CD4-positive, alpha-beta memory T cell (primary cell): ENCODE measurements at places on chromosomes 5 and 9.

DNA sequence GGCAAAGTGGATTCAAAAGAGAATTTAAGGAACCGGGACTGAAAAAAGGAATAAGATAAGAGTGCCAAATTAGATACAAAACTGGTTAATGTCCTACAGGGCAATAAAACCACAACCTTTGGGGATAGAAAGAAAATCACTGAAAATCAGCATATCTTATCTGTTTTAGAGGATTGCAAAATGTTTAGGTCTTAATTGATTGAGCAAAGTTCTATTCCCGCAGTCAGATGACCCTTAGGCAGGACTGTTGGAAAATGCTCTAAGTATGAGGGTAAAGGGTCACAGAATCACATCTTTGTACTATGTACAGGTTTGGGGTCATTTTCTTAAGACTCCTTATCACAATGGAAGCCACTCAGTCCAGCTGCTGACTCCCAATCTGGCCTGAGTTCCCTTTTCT lies 129.0 kb downstream of the GABBR2 start:
- no peak for DNase-seq

DNA sequence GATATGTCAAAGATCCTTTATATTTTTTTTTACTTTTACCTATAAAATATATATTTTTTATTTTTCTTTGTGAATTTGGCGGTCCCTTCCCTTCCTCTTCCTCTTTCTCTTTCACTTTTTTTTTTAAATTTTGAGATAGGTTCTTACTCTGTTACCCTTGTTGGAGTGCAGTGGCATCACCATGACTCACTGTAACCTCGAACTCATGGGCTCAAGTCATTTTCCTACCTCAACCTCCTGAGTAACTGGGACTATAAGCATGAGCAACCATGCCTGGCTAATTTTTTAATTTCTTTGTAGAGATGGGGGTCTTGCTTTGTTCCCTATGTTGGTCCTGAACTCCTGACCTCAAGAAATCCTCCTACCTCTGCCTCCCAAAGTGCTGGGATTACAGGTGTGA lies 258.0 kb upstream of the CLINT1 start:
- no peak for DNase-seq

DNA sequence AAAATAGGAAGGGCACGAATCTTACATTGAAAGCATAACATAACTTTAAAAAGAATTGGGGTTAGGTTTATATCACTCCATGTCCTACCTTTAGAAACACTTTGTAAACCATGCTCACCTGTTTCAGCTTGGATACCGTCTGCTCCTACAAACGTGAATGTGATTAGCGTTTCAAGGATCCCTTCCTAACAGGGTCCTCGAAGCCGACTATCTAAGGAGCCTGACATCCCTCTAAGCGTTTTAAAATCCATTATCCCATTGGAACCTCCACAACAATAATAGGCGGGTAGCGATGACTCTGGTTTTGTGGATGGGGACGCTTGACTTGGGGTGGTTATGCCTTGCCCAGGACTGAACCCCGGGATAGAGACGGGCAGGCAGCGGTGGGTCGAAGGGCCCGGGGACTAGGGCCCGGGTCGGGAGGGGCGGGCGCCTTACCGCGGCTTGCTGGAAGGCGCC lies 937 bp downstream of the SVEP1 start:
- DNase-seq: no peak

- no peak for DNase-seq
Observed at GRCh38 chr5:132377738-132378137, 8.2 kb downstream of the SLC22A5 start.

- DNase-seq: no peak
Observed at GRCh38 chr5:128965011-128965637, at the start of gene SLC27A6. Gene SLC27A6, plus strand, starts transcription at chr5:128965488. Its CDS starts 650 bp downstream, at chr5:128966138.

GRCh38 chr5:33330426-33330825 lies 110.3 kb upstream of the TARS1 start:
- DNase-seq: no peak

DNA sequence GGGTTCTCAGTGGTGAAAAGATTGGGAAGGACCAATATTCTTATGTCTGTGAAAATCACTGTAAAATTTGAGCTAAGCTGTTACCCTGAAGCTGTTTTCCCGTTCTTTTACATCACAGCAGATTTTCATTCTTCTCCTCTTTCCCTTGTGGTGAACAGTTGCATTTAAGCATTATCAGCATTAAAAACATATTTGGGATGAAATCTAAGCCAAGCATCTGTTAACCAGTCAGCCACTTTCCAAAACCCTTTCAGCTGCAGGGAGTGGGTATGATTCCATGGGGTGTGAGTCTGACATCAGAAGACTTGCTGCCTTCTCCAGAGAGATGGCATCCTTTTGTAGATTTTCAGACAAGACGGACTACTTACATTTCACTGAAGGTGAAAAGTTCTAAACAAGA lies 97.2 kb downstream of the TRIO start:
- no peak for DNase-seq

- no peak for DNase-seq
Observed at GRCh38 chr9:100100146-100100667, 1.2 kb downstream of the INVS start.

DNA sequence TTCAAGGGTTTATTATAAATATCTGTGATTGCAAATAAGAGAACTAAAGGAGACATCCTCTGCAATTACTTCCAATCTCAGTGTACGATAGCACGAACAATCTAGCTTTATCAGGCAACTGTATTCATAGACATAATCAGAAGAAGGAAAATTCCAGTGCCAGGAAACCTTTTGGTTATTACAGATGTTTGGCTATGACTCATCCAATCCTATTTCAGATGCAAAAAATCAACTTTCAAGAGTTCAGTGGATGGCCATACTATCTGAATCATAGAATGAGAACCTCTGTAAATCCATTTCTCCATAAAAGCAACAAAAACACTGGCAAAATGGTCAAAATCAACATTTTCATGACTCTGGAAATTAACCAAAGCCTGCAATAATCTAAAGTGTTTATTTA lies 37.9 kb downstream of the GAS1 start:
- DNase-seq: no peak

- no peak for DNase-seq
Observed at GRCh38 chr5:113166852-113167366, 190.3 kb downstream of the DCP2 start.

DNA sequence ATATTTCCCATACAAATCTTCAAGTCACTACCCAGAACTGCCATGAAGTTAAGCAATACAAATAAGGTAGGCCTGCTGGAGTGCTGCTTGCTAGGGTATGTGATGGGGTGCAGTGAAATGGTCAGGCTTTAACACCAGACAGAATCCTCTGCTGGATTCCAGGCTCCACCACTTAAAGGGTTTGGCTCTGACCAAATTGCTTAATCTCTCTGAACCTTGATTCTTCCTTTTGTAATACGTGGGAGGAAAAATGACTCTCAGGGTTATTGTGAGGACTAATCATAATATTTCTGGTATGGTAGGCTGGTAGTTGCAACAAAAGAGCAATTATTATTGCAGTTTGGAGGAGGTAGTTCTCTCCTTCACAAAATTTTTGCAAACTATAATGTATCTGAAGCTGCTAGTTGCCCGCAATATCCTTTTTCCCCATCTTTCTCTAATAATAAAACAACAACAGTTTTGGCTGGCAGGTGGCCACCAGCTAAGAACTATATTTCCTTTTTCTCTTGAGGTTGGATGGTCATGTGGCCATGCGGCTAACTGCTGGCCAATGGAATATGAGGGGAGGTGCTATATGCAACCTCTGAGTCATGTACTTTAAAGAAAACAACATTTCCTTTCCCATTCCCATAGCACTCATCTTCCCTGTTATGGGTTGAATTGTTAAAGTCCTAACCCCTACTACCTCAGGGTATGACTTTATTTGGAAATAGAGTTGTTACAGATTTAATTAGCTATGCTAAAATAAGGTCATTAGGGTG lies 44.1 kb downstream of the CCL28 start:
- DNase-seq: no peak

GRCh38 chr5:14341571-14342230 lies 198.6 kb downstream of the TRIO start:
- no peak for DNase-seq

DNA sequence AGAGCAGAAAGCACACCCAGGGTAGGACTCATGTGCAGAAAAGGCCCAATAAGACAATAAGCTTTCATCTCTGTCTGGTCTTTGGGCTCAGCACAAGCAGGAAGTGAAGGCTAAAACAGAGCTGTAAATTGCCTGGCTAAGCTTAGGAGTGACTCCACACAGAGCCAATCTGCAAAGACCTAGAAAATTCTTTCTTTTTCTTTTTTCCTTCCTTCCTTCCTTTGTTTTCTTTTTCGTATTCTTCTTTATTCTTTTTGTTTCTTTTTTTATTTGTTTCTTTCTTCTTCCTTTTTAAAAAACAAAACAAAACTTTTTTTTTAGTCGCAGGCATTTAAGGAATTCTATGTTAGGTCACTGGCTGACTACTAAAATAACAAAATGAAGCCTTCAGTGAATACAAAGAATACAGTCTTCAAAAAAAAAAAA lies 12.2 kb downstream of the SLC35A4 start:
- DNase-seq: no peak

DNA sequence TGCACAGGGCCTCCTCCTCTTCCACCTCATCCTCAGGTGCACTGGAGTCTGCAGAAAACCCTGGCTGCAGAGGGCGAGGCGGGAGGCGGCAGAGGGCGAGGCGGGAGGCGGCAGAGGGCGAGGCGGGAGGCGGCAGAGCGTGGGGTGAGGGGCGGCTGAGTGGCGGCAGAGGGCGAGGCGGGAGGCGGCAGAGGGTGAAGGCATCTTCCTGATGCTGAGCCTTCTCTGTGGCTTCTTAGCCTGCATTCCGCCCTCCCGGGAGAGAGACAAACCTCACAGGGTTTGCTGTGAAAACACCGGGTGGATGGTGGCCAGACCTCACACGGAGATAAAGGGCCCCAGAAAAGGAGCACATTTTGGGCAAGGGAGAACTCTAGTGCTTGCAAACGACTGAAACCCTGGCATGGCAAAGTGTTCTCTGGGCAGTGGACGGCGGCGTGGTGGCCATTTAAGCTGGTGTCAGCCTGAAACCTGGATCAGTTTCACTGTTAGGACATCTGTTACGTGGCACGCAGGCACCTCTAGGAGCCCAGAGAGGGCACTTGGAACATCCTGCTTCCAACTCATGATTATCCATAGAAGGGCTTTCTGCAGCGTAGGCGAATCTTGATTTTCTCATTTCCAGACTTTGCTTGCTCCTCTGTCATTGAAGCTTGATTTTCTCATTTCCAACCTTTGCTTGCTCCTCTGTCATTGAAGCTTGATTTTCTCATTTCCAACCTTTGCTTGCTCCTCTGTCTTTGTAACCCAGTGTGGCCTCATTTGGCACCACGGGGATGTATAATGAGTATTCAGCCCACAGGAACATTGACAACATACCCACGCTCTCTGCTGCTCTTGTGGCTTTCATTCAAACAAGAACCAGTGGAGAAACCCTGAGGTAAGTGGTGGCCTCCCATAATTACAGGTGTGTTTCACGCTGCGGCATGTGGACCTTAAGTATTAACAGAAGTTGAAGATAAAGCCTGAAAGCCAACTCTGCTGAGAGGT lies 16.3 kb upstream of the PLEKHG4B start:
- no peak for DNase-seq

GRCh38 chr5:10789021-10789420 lies 28.0 kb upstream of the DAP start:
- no peak for DNase-seq

DNA sequence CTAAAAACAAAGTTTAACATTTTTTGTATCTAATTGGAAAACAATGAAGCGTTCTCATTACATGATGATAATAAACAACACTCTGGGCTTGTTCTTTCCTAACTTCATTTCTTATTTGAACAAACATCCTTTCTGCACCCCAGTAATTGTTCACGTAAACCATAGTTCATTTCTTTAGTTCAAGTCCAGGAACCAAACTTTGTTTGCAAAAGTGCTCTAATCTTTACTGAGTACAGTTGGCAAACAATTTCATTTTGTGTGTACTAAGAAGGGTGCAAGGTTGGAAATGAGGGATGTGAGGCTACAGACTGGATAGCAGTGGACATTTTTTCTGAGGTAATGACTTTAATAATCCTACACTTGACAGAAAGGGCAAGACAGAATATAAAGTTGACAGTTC lies 113.5 kb downstream of the NREP start:
- no peak for DNase-seq

DNA sequence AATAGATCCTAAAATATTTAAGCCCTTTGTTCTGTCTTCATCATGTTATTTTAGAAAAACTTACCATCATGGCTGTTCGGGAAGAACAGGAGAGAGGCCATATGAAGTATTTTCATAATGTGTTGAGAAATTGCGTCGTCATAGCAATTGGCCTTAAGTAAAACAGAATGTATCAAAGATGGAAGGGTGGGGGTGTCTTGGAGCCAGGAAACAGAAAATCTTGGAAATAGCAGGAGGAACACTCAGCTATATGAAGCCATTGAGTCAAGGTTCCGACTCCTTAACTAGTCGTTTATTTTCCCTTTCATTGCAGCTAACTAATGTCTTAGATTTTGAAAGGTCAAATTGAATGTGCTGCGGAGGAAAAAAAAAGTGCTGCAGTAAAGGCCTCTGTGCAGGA lies 1.3 kb downstream of the SPTAN1 start:
- DNase-seq: no peak

DNA sequence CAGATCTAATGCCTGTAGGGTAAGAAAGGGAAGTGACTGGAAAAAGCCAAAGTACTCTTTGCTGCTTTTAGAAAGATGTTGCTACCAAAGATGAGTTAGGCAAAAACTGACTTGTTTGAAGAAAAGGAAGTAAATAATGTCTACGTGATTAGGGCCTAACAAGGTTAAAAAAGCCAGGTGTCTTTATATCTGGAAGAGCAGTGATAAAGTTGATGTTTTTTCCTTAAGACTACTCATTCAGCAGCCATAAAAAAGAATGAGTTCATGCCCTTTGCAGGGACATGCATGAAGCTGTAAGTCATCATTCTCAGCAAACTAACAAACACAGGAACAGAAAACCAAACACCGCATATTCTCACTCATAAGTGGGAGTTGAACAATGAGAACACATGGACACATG lies 13.5 kb upstream of the AMACR start:
- DNase-seq: no peak

GRCh38 chr5:3167473-3167872 lies 416.0 kb upstream of the IRX2 start:
- no peak for DNase-seq

DNA sequence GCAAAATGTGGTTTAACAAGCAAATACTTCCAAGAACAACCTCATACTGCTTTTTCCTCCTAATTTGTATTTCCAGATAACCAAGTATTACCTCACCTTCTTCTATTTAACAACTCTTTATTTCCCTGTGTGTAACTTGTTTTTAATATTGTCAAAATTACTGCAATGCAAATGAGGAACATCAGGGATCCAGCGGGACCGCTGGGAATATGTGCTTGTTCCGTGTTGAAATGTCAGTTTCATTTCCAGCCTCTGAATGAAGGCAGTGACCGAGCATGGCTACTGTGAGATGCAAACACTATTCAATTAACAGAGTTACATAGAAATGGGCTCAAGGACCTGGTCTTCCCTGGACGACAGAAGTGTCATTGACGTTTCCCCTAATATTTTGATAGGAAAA lies 110.8 kb upstream of the CTSL start:
- no peak for DNase-seq
